GM23248 (cell line): ENCODE measurements at places on chromosomes 5 and 9. TPM values are rescaled to one million over a fixed set of nuclear protein-coding genes. Genes with fewer than 3 reads are reported as not detected.

DNA sequence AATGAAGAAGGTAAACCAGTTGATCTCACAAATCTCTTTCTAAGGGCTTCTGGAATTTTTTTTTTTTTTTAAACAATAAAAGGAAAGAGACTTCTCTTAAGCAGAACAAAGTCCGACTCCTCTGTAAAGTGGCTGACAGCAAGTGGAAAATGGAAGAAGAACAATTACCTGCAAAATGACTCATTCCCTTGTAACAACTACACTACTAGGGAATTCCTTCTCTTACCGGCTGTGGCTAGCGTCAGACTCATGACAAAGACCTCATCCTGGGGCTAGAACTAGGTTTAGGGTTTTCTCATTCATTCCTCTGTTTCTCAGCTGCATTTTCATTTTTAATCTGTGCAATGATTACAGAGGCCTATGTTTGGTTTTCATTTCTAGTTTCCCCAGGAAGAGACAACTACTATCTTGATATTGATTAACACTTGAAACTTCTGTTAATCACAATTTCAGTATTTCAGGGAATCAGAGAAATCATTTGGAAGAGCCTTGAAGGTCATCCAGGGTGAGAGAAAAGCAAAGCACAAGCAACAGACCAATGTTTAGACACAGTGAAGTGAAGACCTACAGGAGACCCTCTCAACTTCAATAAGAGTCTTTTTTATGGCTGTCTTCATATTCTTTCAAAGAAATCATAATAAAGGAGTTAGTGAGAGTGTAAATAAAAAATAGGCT, 437.9 kb downstream of the RAB3C start:
- DNase-seq: no peak

DNA sequence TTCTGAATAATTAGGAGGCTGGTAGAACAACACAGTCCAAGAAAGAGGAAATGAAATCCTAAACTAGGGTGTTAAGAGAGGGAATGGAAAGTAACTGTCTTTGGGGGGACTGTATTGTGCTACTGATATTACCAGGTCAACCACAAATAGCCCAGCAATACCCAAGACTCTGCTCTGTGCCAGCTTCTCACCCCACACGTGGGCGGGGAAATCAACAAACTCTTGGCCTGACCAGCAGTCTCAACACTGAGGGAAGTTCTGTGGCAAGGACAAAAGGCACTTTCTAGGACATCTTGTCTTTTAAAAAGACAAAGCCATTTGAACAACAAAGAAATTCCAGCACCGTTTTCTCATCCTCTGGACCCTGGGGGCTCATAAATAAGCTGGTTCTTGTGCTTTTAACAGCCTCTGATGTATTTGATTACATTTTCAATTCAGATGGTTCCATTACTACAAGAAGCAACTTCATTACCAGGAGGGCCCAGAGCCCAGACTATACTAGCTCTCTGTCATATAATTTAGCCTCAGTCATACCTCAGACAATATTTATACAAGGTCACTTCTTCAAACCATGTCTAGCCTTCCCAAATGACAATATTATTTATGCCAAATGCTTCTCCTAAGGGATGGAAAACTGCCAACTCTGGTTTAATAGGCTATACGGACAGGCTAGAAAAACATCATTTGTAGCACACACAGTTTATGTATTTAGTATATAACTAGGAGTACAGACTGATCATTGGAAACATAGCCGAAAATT, 297.8 kb downstream of the CWC27 start:
- DNase-seq: peak; percentile 35

Gene TMEM232
- 0.78 and 1.3 TPM in 2 replicates for polyA plus RNA-seq

GRCh38 chr9:105993921-105994715, 299.8 kb downstream of the TMEM38B start:
- DNase-seq: no peak
